ENCODE measurements at places on chromosomes 16 and 17.
A peak's percentile ranks its signal among the peaks of the same experiment; 100 is the strongest.

DNA sequence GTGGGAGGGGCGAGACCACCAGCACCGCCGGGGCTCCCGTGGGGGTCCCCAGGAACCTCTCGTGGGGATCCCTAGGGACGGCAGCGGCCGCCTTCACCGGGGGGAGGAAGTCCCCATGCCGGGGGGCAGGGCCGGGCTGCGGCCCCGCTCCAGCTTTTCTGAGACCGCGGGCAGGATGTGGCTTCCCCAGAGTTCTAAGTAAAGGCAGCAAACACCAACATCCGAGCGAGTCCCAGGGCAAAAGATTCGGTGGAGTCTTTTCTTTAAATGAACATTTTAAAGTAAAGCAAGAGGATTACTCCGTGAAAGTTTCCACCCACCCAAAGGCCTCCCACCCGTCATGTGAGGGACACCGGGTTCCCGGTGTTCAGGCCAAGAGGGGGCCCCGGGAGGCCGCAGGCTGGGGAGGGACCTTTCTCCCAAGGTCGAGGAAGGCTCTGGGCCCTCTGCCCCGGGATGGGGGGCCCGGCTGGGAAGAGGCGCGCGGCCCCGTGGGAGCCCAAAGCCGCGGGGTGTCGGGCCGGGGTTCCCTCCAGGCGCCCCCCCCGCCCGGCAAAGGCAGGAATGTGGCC lies 137.2 kb upstream of the RPH3AL start:
- DNase-seq, result no peak

DNA sequence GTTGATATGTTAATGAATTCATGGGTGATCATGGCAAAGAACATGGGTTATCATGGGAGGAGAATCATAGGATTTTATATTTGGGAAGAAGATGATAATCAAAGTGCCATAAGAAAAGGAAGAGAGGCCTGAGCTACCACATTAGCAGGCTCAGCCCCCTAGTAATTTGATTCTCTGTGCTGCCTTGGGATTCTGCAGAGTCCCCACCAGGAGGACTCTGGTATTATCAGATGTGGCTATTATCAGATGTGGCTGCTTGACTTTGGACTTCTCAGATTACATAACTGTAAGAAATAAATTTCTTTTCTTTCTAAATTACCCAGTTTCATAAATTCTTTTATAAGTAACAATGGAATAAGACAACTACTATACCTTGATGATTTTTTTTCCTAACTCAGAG lies 137.6 kb downstream of the ITFG1 start:
- DNase-seq, result no peak

DNA sequence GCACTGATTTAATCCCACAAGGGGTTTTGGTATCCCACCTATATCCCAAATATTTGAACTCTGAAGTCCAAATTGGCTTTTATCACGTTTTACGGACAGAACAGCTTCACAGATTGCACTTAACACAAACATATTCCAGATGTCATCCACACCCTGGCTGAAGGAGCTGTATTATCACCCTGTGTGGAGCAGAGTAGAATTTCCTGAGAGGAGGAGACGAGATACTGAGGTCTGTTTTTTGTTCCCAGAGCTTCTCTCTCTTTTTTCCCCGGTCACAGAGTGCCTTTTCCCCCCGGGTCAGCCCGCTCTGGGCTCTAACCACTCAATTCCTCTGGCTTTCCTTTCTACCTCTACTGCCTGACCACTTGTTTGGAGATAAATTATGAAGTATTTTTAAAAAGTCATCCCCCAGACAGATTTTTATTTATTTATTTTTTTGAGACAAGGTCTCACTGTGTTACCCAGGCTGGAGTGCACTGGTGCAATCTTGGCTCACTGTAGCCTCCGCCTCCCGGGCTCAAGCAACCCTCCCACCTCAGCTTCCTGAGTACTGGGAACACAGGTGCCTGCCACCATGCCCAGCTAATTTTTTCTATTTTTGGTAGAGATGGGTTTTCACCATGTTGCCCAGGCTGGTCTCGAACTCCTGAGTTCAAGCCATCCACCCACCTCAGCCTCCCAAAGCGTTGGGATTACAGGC lies 30.7 kb downstream of the DNAH2 start:
- DNase-seq, result no peak

DNA sequence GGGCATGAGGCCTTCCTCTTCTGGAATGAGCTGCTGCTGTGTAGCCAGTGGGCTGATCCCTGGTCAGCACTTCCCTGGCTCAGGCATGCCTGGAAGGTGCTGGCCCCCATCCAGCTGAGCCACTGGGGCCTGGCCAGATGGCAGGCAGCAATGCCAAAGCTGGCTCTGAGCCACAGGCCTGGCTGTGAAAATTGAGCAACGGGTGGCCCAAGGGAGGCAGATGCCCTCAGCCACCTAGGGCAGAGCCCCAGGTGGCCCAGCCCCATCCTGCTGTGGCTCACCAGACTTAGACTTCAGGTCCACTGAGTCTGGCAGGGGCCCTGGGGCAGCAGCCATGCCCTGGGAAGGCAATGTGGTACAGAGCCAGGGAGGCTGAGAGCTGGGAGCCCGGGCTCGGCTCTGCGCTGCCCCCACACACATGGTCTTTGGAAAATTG lies 8.5 kb upstream of the CRHR1 start:
- DNase-seq, result peak; percentile 45

DNA sequence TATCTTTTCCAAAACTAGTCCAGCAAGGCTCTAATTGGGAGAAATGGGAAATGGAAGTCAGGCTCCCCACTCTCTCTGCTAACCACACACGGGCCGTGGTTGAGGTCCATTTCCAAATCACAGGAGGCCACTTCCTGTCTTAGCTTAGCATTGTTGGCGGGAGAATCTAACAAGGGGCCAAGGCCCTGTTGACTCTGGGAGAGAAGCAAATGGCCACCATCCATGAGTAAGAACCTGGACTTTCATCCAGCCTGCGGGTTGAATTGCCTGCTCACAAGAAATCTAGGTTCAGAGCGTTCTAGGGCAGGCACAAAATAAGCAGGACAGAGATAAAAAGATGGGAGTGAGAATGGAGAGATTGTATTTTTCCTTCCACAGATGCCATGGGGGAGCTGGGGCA lies 5.7 kb downstream of the FAM20A start:
- no peak for DNase-seq

GRCh38 chr17:82325286-82326180 lies 8.0 kb downstream of the SECTM1 start:
- DNase-seq, result no peak

GRCh38 chr16:83953796-83954576 lies 946 bp downstream of the OSGIN1 start:
- no peak for DNase-seq

DNA sequence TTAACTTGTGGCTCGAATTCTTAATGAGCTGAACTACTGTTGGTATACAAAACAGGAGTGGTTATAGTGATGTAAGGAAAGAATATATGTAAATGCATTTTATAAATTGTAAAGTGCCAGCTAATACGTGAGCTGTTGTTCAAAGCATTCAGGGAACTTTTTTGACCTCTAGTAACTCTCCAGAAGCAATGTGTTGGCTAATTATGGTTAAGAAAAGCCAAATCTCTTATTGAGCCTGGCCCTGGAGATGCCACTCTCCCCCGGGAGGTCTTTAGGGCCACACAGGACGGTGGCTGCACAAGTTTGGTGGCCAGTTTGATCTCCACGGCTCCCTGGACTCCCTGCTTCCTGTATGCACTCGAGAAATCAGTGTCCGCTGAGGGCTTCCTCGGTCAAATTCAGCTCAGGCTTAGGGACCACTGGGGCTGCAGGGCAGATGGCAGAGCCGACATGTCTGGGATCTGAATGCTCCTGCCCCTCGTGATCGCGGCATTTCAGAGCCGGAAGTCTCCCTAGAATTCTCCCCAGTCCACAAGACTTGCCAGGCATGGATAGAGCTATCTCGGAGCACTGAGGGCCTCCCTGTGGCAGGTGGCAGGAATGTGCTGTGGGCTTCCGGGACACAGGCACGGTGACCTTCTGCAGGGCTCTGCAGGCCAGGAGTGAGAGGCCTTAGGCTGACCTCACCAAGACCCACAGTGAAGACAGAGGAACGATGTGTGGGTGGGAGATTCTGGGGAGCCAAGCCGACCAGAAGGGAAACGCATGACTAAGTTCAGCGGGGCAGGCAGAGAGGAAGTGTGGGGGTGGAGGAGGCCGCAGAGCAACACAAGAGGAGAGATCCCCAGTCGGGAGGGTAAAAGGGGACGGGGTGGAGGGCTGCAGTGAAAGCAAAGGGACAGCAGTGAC lies 18.6 kb upstream of the PITPNM3 start:
- DNase-seq, result no peak

DNA sequence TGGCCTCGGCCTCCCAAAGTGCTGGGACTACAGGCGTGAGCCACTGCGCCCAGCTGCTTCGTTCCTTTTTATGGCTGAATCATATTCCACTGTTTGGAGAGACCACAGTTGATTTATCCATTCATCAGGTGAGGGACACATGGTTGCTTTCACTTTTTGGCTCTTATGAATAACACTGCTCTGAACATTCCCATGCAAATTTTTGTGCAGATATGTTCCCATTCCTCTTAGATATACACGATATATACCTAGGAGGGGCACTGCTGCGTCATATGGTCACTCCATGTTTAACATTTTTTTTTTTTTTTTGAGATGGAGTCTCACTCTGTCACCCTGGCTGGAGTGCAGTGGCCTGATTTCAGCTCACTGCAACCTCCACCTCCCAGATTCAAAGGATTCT lies 13.9 kb upstream of the GLIS2 start:
- DNase-seq, result no peak

- no peak for DNase-seq
Observed at GRCh38 chr17:38980490-38981217, 13.5 kb upstream of the FBXO47 start.

- DNase-seq, result no peak
Observed at GRCh38 chr17:21301593-21302550, 17.4 kb downstream of the MAP2K3 start.
